ENCODE measurements at places on chromosomes 12 and 14. TPM values are rescaled to one million over a fixed set of nuclear protein-coding genes. Genes with fewer than 3 reads are reported as not detected.

Gene OR4E2
- not detected for total RNA-seq

Gene IAPP
- not detected for total RNA-seq

Gene ABHD12B
- total RNA-seq, result not detected

Gene LLPH
- 34.4 TPM for total RNA-seq

Gene PIWIL1
- 0.08 TPM for total RNA-seq

Gene RNASE4
- total RNA-seq, result 14.7 TPM

Gene MYF6
- total RNA-seq, result not detected

Gene CCDC88C
- total RNA-seq, result 2.4 TPM

Gene ESRRB
- not detected for total RNA-seq

Gene TEAD4
- total RNA-seq, result 12.7 TPM

Gene SOCS2
- total RNA-seq, result 5.7 TPM

Gene RNASE7
- not detected for total RNA-seq

Gene LBHD2
- not detected for total RNA-seq

Gene CCDC196
- not detected for total RNA-seq

Gene OR4N5
- total RNA-seq, result not detected

Gene KRT81
- total RNA-seq, result 10.8 TPM

Gene SDR9C7
- total RNA-seq, result not detected

Gene C14orf93
- 6.9 TPM for total RNA-seq

Gene ACVRL1
- 4.1 TPM for total RNA-seq

Gene CAPZA3
- total RNA-seq, result not detected

Gene GALNT8
- 0.04 TPM for total RNA-seq

Gene GLIPR1L1
- total RNA-seq, result not detected

All from H4 (cell line).